ENCODE measurements at places on chromosomes 4 and X.

- DNase-seq: no peak
Measured at GRCh38 chrX:68098431-68098830, 334.9 kb downstream of the OPHN1 start.

DNA sequence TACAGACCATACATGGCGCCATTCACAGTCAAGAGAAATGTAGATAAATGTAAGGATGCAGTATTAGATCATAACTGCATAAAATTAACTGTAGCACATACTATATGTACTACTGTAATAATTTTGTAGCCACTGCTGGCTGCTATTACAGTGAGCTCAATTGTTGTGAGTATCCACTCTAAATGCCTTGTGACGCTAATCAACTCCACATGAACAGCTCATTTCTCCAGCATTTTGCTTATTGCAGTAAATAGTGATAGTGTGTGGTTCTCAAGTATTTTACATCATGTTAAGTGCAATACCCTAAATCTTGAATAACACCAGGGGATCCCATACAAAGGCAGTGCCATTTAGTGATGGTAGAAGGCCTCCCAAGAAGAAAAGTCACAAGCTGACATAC is 21.2 kb downstream of the FGFBP1 start:
- no peak for DNase-seq

DNA sequence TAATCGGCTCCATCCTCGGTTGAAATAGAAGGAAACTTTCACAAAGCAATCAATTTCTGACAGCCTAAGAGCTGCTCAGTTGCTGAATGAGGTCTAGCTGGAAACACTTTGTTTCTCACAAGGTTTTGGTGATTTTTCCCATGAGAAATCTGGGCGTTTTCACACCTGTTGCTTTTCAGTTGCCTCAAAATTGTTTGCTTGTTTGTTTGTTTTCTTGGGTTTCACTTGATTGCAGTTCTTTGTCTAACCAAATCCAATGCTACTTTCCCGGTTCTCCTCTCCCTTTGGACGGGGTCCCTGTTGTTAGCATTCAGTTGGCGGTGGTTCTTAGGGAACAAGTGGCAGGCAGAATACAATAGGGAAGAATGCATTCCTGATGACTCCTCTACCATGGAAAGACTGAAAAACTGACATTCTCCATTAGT is 135.5 kb downstream of the PALLD start:
- peak; percentile 47 for DNase-seq

DNA sequence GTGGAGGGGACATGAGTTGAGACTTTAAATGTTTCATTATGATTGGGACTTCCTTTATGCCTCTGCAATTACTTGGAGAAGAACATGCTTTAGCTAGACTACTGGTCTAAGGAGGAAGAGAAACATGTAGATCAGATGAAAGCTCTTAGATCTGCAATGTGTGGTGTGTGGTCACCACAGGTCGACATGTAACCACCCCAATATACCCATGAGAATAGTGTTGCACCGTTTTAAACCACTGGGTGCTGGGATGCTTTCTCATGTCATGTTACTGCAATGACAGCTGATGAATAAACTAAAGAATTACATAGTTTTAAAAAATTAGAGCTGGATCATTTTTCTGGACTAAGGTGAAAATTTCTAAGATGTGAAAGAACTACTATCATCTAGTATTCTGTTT is 1039.7 kb downstream of the RAPGEF2 start:
- no peak for DNase-seq

- no peak for DNase-seq
Measured at GRCh38 chrX:107146670-107147069, 28.0 kb upstream of the RBM41 start.

Data from NCI-H69 (cell line).